Renal cortex interstitium (tissue), 15 donors: ENCODE measurements at places on chromosomes 7 and 10.

DNA sequence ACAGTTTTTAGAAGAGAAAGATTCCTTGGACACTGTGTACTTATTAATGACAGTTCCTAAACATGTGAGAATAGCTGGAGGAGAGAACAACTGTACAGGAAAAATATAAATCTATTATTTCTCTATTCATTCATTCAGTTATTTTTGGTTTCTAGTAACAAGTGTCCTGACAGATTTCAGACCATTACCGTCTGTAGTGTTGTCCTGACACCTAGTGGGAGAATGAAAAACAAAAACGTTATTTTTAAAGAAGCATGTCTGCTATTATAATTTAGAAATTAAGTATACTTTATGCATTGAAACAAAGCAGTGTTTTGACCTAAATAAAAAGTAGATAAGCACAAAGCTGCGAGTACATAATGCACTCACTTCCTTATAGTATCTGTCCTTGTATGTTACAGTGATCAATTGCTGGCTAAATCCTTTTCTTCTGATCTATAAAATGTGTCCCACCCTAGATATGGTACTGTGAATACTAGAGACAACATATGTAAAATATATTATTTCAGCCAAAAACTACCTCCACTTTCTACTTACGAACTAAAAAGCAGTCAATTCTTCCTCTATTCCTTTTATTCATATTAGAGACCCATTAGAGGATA, 575.6 kb downstream of the ARL4A start:
- peak; percentile 29 for DNase-seq

GRCh38 chr7:36726311-36726710, 2.0 kb upstream of the AOAH start:
- no peak for DNase-seq

DNA sequence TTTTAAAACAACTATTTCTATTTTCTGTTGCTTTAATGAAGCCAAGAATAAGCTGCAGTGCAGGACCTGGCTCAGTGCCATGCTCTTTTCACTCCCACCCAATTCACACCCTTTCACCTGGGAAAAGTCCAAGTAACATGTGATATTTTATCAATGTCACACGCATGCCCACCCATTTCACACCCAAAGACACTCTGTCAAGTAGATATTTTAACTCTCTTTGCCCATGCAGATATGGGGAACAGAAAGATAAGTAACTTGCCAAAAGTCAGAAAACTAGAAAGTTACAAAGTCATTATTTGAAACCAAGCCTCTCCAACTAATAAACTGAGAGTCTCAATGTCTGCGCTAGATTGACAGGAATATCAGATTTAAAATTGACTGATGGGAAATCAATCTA, 706.7 kb upstream of the PHF14 start:
- no peak for DNase-seq

DNA sequence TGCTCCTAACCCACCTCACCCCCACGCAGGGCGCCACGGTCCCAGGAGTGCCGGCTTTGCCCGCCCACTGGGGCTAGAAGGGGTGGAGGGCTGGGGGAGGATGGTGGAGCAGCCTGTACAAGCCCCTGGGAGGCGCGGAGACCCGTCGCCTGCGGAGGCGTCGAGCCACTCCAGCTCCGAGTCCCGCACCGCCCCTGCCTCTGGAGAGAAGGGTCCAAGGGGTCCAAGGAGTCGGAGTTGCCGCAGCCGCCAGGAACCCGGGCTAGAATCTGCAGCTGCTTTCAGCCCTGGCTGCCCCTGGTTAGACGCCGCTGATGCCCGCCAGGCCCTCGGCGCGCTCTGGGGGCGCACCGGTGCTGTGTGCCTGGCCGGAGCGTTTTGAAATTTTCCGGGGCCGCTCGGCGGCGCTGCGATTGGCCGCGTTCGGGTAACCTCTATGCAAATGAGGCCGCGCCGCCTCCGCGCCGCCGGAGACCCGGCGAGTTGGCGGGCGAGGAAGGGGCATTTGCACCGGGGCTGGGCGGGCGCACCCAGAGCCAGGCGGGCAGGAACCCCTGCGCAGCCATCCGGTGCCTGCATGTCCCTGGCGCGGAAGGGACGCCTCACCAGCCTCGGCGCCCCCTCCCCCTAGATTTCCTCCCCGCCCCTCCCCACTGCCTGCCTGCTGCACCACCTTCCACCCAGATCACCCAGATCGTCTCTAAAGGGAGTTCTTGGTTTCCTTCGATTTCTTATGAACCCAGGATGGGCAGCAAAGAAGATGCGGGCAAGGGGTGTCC, at the start of gene HMX2:
HMX2 (plus strand) TSS at position 502 of the 779 bp plus-strand sequence; CDS start at position 745, 243 bp downstream.
- no peak for DNase-seq

- DNase-seq, result no peak
Observed at GRCh38 chr7:45662540-45663166, 88.5 kb downstream of the ADCY1 start.

DNA sequence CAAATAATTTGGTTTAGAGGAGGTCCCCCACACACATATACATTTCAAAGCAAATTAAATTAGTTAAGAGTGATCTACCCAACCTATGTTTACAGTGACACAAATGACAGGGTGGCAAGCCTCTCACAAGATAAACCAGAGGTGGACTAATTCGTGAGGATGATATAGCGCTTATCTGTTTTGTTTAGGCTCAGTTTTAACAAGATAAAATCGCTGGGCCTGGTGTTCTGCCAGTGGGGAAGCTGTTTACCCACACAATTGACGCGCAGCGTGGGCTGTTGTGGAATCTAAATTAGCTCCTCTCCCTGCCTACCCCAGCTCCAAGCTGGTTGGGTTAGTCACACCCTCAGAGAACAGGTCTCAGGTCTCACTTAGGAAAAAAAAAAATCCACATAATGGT, 16.7 kb upstream of the PLXNA4 start:
- no peak for DNase-seq

GRCh38 chr7:45921381-45921698, 268 bp upstream of the IGFBP3 start:
- no peak for DNase-seq

DNA sequence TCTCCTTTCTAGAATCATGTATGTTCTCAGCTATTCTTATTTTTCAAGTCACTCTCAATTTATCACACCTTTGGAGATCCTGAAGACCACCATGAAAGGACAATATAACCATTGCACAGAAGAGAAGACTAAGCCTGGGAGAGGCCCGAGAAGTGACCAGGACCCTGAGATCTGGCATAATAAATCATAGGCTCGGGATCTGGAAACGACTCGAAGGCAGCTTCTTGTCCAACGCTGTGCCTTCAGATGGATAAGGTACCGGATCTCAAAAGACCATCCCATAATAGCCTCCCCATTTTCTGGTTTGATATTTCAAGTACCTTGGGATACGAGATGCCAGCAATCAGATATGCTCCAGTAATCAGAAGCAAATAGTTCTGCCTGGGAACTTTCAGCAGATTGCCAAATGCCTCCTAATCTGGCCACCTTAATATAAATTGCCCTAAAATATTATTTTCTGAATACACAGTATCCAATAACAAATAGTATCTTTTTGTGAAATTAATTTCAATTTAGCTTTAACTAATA, 179.2 kb upstream of the ZMIZ1 start:
- no peak for DNase-seq

DNA sequence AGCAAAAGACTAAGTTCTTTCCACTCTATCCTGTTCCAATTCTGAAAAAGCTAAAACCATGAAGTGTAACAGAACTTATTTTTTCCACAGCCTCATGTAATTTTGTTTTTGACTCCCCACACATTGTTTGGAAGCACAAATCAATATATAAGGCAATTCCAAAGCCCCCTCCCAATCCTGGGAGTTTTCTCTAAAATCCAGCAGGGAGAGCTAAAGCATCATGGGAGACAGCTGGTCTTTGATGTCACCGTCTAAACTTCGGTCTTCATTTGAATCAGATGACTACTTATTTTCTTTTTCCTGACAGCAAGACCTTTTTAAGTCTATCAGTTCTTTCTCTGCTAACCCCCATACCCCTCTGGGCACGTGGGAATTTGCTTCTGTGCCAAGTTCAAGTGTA, 33.3 kb upstream of the PON1 start:
- no peak for DNase-seq

- no peak for DNase-seq
Observed at GRCh38 chr10:4780782-4781181, 45.2 kb upstream of the AKR1E2 start.
